Hindlimb muscle (tissue), 1 donor: ENCODE measurements at places on chromosomes 1 and 21. TPM values are rescaled to one million over a fixed set of nuclear protein-coding genes. Genes with fewer than 3 reads are reported as not detected.

OVAAL gene
- polyA plus RNA-seq = not detected

VHLL gene
- polyA plus RNA-seq = not detected

GRCh38 chr1:55703726-55704363 lies 488.7 kb upstream of the USP24 start:
- no peak for DNase-seq

- DNase-seq = no peak
Observed at GRCh38 chr21:15850645-15851044, 120.9 kb downstream of the USP25 start.

OR2L2 gene
- polyA plus RNA-seq = not detected

DNA sequence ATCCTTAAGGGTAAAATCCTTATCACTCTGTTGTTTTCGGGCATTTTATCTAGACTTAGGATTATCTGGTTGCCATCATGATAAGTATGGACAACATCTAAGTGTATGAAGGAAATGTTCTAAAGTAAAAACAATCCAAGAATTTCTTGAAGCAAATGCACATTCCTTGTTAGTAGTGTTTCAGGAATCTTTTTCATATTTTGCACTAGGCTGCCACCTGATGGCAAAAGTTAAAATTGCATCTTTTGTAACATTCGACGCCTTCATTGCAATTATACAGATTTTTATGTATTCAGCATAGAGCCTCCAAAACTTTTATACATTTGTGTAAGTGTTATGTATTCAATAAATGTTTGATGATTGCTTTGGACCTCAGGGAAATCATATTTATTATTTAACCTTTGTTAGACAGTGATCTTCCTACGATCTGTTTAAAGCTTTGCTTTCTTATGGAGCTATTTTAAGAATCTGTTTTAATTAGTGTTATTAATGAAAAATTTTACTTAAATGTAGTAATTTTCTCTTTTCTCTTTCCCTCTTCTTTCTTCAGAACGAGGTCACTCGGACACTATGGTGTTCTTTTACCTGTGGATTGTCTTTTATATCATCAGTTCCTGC lies 49.4 kb upstream of the KIAA1614 start:
- DNase-seq = peak; percentile 46

GRCh38 chr1:25458541-25459298 lies 28.0 kb downstream of the MACO1 start:
- DNase-seq = no peak

- no peak for DNase-seq
Observed at GRCh38 chr1:10407201-10407600, 8.3 kb downstream of the PGD start.

PIGR gene
- 0.04 TPM for polyA plus RNA-seq

HENMT1 gene
- 20.4 TPM for polyA plus RNA-seq

DNA sequence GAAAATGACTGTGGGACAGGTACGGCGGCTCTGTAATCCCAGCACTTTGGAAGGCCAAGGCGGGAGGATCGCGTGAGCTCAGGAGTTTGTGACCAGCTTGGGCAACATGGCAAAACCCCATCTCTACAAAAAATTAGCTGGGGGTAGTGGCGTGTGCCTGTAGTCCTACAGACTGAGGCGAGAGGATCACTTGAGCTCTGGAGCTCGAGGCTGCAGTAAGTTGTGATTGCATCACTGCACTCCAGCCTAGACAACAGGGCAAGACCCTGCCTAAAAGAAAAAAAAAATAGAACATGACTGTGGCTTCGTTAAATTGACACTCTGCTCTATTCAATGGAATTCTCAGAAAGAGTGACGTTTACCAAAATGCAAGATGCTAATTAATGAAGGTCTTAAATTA lies 3.9 kb upstream of the DBT start:
- DNase-seq = no peak

- DNase-seq = no peak
Observed at GRCh38 chr21:17201741-17202260, 311.0 kb upstream of the CXADR start.

- DNase-seq = no peak
Observed at GRCh38 chr1:201750934-201751333, 78.0 kb upstream of the IPO9 start.

DNA sequence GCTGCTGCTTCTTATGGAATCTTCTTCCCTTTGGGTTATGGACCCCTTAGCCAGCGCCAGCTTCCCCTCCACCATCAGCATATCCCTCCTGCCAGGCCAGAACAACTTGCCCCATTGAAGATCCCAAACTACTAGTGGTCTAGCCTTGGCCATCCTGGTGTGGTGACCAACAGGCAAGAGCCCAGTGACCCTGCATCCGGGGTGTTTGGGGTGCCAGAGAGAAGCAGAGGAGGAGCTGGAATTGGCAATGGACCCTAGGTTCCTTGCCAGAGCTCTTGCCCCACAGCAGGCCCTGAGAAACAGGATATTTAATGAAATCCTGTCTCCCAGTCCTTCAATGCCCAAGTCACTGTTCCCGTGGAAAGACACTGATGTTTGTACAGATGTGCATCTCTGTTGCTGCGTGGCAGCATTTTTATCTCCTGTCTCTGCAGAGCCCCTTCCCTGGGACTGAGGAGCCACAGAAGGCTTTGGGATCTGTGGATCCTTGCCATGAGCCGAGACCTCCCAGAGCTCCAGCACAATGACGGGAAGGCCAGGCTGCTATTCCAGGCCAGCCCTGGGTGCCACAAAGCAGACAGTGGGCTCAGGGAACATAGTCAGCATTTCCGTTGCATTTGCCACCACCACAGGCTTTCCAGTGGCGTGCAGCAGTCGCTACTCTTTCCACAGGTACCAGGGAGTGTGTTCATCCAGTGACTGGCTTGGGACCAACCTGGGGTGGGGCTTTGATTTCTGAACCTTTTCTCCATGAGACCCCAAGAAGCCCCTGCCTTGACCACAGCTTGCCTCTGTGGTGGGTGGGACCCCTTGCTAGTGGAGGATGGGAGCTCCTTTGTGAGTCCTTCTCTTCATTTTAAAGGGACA lies 21.6 kb downstream of the NAV1 start:
- no peak for DNase-seq

SLC30A10 gene
- 0.10 TPM for polyA plus RNA-seq

GRCh38 chr1:97164276-97164639 lies 442.7 kb downstream of the PTBP2 start:
- no peak for DNase-seq

MFSD2A gene
- polyA plus RNA-seq = 1.2 TPM

C1orf141 gene
- not detected for polyA plus RNA-seq

MARK1 gene
- polyA plus RNA-seq = 12.0 TPM

ADAM30 gene
- polyA plus RNA-seq = not detected

CLCA1 gene
- not detected for polyA plus RNA-seq

GRCh38 chr1:86447198-86447790 lies 21.4 kb upstream of the CLCA1 start:
- no peak for DNase-seq

FCRL4 gene
- polyA plus RNA-seq = not detected

DNA sequence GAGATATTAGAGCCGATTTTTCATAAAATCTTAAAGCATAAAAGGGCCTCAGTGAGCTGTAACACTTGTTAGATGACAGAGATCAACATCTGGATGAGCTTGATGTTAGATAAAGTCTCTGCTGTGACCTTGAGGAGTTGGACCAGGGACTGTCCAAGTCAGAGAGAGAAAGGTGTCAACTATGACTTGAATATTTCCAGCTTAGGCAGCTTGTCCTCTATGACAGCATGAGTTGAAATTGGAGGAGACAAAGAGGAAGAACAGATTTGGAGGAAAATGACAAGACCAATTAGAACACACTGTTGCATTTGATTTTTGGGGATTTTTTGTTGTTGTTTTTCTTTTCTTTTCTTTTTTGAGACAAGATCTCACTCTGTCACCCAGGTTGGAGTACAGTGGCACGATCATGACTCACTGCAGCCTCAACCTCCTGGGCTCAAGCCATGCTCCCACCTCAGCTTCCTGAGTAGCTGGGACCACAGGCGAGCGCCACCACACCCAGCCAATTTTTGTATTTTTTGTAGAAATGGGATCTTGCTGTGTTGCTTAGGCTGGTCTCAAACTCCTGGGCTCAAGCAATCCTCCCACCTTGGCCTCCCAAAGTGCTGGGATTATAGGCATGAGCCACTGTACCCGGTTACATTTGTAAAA lies 35.3 kb upstream of the CLIC4 start:
- no peak for DNase-seq

GRCh38 chr1:203722909-203723308 lies 42.1 kb upstream of the LAX1 start:
- DNase-seq = no peak

DNA sequence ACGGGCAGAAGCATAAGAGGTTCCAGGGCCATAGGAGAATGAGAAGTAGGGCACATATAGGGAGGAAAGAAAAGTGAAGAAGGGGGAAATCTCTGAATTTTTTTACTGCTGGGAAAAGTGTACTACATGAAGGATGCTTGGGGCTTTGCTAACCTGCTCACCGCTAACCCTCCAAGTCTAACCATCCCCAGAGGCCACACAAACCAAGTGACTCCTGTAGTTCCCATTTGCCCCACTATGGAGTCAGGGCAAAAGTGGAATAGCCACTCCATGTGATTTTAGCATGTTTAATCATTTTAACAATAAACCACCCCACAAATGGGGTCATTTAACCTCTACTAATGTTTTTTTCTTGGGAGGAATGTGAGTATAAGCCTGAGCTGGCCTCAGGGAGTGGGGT lies 24.7 kb downstream of the MPZ start:
- DNase-seq = no peak

DNA sequence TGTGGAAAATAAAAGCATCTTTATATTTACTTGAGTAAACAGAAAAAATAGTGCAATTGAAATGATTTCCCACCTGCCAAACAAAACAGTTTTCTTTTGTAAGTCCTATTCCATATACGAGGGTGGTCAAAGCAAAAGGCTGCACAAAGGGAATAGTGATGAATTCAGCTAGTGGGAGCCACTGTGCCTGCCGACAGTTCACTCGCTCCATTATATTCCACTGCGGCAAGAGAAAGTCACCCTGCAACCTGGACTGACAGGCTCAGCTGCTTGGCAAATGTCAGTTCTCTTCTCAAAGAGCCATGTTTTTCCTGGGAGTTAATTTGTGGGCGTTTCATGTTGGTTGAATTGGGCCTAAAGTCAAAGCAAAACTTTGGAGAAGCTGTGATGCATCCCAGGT lies 145.4 kb downstream of the LMO4 start:
- no peak for DNase-seq

FAM177B gene
- 0.41 TPM for polyA plus RNA-seq

- no peak for DNase-seq
Observed at GRCh38 chr1:1438531-1439381, 3.3 kb downstream of the VWA1 start.

- DNase-seq = no peak
Observed at GRCh38 chr1:21469581-21469980, 29.6 kb downstream of the NBPF3 start.

DNA sequence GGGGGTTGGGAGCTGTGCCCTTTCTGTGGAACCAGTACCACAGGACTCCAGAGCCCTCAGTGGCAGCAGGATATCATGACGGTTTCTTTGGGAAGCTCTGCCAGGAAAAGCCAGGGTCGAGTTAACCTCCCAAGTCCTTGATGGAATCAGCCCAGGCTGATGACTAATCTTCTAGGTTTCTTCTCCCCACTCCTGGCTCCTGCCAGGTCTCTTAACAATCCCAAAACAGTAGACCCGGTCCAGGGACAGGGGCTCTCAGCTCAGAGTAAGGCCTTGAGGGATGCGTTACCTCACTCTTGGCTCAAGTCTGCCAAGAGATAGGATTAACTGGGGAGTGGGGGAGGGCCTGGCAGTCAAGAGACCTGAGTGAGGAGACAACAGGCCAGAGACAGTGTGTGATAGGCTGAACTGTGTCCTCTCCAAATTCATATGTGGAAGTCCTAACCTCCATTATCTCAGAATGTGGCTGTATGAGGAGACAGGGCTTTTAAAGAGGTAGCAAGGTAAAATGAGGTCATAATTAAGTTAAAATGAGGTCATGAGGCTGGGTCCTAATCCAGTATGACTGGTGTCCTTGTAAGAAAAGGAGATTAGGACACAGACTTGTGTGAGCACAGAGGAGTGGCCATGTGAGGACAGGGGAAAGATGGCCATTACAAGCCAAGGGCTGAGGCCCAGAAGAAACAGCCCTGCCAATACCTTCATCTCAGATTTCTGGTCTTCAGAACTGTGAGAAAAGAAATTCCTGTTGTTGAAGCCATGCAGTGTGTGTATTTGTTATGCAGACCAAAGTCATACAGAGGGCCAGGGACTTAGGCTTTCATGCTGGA lies 95.0 kb downstream of the BEND5 start:
- DNase-seq = no peak

KRTAP13-2 gene
- not detected for polyA plus RNA-seq

KPRP gene
- not detected for polyA plus RNA-seq
